ENCODE measurements at places on chromosomes 7 and 10.

DNA sequence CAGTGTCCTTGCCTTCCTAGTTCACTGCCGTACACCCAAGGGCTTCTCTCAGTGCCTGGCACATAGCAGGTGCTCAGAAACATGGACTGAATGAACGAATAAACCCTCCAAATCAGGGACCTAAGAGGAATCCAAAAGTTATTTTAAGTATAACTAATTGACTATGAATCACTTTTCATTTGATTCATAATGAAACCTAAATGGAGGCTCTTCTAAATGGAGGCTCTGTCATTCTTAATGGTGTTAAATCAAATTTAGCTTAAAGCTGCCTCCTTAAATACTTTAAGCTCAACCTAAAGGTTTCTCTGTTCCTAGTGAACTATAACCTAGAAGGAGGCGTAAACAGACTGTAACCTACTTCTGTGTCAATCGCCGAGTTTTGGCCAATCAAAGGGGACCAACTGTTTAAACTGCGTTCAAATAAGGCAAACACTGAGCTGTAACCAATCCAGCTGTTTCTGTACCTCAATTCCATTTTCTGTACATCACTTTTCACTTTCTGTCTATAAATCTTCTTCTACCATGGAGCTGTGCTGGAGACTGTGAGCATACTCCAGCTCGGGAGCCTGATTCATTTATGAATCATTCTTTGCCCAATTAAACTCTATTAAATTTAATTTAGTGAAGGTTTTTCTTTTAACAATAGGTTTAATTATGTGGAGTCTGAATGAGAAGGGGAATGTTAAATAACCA, 11.0 kb downstream of the PYROXD2 start:
- DNase-seq = no peak

- DNase-seq = no peak
These were observed 55.3 kb downstream of the TCAF1 start for GRCh38 chr7:143846692-143847091.

GRCh38 chr10:75018686-75019307, 92.7 kb upstream of the SAMD8 start:
- no peak for DNase-seq

DNA sequence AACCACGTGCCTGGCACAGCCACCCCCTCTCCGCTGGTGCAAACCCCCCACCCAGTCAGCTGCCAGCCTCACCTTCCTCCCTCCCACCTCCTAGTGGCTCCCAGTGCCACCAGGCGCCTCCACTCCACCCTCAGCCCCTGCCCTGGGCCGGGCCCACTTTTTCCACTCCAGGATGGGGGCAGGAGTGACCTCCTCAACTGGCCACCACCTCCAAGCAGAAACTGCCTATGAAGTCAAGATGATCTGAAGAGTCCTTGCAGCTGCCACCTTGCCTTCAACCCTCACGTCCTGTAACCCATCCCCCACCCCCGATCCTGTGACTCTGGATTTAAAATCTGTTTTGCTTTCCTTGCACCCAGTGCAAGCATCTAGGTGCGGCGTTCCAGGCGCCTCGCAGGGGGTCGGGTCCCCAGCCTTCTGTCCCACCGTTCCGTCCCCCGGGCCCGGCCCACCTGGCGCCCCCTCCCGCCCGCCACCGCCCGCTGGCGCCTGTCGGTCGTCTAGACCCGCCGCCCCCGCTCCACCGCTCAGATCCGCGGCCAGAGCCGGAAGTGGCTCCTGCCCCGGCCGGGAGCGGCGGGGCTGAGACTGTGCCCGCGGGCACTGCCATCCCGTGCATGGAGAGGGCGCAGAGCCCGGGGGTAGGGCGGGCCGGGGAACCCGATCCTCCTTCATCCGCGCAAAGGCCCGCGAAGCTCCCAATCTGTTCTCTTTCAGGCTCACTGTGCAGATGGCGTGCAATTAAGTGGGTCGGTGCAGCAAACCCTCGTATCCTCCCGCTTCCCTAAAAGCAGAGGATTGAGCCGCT, 51.2 kb upstream of the GTF2I start:
- DNase-seq = no peak

DNA sequence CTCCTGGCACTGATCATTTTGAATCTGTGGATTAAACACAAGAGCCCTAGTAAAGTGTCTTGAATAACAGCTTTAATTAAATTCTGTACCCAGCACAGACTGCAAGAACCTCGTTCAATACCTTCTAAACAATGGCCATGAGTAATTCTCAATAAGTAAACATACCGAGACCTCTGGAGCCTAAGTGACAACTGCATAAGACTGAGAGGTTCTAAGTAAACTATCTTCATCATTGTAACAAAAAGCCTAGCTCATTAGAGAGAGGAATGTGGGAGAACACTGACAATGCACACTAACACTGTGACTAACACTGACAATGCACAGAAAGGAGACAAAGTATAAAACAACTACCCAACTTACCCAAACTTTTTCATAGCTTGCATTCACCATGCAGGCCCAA, 117.4 kb downstream of the ELAPOR2 start:
- DNase-seq = no peak

DNA sequence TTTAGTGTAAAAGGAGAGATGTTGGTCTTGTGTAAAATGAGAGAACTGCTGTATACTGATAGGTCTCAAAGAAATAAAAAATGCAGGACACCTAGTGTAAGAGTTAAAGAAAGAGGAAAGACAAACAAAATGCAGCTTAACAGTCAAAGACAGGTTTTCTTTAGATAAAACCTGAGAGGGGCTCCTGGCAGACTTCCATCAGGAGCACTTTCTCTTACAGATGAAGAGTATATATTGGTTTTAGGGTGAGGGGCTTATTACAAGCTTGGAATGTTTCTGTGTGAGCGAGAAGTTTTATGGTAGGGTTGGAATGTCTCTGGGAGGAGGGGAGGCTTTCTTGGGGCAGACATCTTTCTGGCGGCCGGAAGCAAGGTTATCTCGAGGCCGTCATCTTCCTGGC, 16.2 kb downstream of the ACBD7 start:
- DNase-seq = no peak

- DNase-seq = no peak
These were observed 175.4 kb upstream of the AHR start for GRCh38 chr7:17123020-17123419.

GRCh38 chr7:154777489-154777888, 225.4 kb downstream of the PAXIP1 start:
- no peak for DNase-seq

DNA sequence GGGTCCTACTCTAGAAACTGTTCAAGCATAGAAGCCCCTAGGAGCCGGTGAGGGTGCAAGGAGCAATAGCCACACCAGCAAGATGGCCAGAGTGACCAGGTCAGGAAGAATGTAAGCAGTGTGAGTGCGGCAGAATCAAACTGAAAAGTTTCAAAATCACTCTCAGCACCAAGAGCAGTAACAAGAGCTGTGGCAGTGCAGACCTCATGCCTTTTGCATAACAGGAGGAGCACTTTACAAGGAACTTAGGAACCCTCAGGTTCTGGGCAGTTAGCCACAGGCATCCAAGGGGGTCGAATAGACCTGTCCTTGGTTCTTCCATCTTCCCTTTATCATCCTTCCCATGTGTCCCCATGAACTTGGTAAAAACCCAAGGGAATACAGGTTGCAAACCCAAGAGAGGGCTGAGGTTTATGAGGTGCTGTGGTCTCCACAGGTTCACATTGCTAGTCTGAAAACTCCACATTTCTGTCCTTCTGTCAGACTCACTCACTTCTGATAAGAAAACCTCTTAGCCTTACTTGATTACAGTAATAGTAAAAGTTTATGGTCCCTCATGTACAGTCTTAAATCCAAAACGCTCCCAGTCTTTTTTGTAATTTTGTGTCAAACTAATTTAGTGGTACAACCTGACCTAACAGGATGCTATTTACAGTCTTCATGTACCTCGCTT, 78.4 kb downstream of the PON1 start:
- no peak for DNase-seq

- no peak for DNase-seq
These were observed 203.1 kb downstream of the TFEC start for GRCh38 chr7:115827305-115828045.

GRCh38 chr7:46814516-46815250, 767.2 kb downstream of the TNS3 start:
- no peak for DNase-seq

GRCh38 chr7:148060724-148061123, 529.8 kb upstream of the C7orf33 start:
- DNase-seq = no peak

Measured in HTR-8/SVneo (cell line).